ENCODE measurements at places on chromosomes 5 and 9.
A peak's percentile ranks its signal among the peaks of the same experiment; 100 is the strongest.

DNA sequence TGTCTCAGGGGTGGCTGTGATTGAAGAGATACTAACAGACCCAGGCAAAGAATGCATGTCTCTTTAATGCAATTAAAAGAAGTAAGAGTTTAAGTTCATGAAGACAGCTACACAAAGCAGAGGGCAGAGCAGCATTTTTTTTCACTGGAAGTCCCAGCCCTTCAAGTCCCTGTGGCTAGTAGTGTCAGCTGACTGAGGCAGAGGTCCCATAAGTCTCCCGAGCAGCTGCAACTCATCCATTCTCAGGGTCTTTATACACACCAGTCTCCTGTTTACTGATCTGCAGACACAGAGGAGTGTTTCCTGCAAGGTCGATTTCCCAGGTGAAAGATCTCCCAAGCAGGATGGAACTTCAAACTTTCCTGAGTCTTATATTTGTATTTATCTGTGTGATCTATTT lies 169.4 kb upstream of the GLRA1 start:
- DNase-seq: no peak

- DNase-seq: no peak
These were observed 210.6 kb downstream of the DEPDC1B start for GRCh38 chr5:60489377-60489776.

DNA sequence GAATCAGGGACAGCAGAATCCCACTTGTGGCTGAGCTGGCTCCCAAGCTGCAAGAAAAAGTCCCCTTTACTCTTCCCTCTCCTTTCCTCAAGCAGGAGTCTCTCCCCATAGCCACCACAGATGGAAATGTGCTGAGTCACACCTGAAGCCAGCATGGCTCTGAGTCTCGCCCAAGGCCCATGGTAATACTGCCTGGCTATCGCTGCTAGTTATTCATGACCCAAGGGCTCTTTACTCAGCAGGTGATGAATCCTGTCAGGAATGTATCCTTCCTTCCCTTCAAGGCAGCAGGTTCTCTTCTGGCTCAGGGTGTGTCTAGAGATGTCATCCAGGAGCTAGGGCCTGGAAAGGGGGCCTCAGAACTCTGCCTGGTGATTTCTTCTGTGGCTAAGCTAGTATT lies 403.3 kb upstream of the PTPRD start:
- no peak for DNase-seq

- DNase-seq: no peak
These were observed 13.3 kb upstream of the COL5A1 start for GRCh38 chr9:134628354-134628736.

- DNase-seq: no peak
These were observed 123.7 kb downstream of the ARHGEF28 start for GRCh38 chr5:73749485-73750270.

DNA sequence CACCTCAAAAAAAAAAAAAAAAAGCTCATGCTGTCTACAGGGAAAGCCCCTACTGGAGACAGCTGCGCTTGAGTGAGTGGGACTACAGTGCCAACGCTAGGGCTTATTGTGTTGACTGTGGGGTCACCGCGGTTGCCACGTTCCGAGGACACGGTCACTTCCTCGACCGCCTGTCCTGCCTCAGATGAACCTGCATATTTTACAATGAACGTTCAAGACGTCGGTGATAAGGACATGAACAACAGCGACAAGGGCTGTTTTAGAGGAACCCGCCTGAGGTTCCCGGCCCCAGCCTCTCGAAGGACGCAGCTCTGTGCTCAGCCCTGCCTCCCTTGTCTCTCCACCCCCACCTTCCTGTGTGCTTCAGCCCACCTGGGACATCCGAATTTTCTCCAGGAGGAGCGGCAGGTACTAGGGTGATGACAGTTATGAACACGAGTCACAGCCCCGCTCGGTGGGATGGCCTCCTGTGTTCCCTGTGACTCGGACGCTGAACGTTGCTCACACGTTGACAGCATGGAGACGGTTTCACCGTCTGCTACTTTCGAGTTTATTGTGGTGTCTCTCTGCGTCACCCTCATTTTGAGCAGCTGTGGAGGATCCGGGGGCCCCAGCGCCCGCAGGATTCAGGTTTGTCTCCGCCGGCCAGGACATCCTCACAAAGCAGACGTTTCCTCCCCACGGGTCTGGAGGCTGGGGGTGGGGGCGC lies 11.3 kb upstream of the DIPK1B start:
- no peak for DNase-seq

- no peak for DNase-seq
These were observed 73.1 kb downstream of the TMEM232 start for GRCh38 chr5:110653231-110653970.

DNA sequence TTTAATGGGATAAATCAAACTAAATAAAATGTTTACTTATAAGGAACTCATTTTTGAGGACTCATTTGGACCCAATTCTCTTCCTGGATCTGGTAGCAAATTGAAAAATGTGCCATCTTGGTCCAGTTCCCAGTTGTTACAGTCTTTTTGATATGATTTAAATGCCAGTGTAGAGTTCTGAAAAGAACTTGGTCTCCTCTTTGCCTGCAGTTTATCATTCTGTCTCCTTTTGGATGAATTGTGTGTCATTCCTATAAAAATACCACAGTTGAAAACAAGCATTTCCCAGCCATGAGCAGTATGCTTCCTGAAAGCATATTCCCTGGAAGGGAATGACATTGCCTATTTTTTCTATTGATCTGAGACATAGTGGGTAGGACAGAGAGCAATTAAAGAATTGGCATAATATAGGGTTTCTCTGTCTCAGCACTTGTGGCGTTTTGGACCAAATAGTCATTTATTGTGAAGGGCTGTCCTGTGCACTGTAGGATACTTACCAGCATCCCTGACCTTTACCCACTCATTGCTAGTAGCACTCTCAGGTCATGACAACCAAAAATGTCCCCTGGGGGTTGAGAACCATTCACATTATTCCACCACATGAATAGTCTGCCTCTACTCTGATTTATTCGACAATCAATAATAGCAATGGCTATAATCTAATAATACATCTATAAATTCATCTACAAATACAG lies 181.8 kb downstream of the NXNL2 start:
- no peak for DNase-seq

GRCh38 chr9:132638240-132638639 lies 31.5 kb downstream of the DDX31 start:
- peak; percentile 13 for DNase-seq

DNA sequence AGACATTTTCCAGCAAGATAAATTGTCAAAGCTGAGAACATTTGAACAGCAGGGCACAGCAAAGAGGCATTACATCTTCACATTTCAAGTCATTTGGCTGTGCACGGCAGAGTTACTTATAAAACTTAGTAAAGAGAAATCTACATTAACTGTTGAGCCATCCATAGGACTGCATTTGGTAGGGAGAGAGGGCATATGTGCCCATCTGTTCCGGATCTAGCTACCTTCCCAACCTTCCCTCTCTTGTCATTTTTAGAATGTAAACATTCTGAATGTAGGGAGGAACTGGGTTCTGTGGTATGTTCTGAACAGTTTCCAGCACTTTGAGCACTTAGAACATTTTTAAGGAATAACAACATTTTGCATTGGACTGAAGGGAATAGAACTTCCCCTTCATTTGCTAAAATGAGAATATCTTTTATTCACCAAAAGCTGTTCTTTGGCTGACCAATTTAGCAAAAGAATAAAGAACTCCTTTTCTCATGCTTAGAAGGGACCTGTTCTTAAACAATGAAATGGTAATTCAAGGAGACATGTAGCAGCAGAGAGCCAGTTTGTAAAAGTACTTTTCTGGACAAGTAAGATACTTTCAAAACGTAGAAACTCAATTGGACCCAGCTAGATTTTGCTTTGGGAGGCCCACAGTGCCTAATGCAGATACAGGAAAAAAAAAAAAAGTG lies 104.4 kb downstream of the CETN3 start:
- DNase-seq: no peak

DNA sequence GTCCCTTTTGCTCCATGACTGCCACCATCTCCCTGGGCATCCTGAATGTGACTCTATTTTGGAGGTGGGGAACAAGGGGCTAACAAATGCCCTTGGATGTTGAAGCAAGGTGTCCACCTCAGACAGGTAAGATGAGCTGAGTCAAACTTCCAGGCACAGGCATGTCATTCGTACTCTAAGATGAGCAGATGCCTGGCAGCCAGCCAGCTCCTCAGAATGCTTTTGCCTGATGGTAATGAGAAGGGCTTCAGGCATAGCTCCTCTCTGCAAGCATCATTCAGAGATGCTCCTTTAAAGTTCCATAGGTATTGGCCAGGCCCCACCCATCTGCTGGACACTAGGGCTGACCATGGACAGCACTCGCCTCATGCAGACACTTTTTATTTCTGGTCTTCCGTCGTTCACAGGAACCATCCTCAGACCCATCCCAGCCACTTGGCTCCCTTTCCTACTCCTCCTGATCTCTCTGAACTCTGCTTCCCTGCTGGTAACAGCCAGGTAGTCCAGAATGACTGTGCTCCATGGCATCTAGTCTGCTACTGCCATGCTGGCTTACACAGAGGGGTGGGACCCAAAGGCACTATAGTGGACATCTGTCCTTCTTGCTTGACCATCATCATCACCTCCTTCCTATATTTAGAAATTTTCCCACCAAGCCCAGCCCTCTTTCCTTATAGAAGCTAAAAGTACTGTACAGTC lies 118.8 kb downstream of the GLIS3 start:
- no peak for DNase-seq

DNA sequence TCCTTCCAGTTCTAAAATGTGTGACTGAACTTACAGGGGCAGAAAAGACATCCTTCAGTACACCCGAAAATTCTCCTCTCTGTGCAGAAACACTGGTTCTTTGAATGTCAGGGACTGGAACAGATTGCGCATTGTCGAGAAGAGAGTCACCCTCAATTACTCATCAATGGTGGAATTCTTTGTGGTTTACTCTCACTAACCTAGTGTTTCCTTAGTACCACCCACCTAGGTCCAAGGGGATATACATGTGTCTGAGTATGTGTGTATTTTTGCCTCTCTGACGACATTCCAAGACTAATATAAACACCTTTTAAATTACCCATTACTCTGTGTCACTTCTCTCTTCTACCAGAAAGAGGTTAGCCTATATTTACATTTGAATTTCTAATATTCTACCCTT lies 660.8 kb downstream of the TLE1 start:
- peak; percentile 82 for DNase-seq

GRCh38 chr5:58775701-58776262 lies 192.9 kb downstream of the RAB3C start:
- DNase-seq: no peak

DNA sequence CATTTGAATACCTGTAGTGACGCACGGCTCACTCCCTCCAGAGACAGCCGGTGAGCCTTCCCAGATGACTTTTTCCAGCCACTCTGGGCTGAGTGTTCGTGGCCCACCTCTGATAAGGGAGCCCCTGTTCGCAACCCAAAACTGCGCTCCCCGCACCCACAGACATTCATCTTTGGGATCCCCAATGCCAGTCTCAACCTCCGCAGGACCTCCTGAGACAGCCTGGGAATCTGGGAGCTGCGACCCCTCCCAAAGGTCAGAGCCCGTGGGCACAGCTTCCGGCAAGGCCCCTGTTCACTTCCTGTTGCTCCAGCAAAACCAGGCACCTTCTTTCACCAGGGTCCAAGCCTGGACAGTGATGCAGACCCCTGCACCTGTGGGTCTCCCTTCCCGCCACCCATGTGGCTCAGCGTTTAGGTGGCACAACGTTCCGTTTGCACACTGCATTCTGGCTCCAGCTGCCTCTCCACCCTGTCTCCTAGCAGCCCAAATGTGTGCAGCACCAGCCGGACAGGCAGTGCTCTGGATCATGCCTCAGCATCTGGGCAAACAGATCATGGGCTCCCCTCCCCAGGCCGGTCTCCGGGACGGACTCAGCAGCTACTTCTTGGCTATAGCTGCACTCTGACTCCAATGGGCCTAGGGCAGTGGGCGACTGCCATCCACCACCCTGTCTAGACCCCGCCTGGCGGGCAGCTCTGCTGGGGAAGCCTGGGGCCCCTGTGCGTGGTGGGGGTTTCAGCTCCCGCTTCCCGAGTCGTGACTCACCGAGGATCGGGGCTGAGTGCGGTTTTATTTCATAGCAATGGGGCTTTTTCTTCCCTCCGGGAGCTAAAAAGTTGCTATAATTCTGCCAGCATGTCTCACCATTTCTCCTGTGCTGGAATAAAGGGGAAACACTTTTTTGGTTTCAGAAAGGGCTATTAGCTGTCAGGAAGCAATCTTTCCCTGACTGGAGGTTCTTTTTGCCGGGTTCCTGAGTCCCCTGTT lies 156.0 kb downstream of the OLFM1 start:
- DNase-seq: no peak

- no peak for DNase-seq
These were observed 34.2 kb upstream of the IL7R start for GRCh38 chr5:35822511-35822910.

DNA sequence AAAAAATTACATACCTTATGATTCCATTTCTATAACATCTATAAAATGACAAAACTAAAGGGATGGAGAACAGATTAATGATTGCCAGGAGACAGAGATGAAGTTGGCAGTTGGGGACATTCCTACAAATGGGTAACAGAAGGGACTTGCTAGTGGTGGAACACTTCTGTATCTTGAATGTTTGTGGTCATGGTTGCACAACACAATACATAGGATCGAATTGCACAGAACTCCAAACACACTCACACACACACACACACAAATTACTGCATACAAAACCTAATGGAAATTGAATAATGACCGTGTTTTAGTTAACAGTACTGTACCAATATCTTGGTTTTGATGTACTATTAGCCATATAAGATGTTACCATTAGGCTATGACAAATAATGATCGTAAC lies 330.7 kb upstream of the POU5F2 start:
- DNase-seq: peak; percentile 2

DNA sequence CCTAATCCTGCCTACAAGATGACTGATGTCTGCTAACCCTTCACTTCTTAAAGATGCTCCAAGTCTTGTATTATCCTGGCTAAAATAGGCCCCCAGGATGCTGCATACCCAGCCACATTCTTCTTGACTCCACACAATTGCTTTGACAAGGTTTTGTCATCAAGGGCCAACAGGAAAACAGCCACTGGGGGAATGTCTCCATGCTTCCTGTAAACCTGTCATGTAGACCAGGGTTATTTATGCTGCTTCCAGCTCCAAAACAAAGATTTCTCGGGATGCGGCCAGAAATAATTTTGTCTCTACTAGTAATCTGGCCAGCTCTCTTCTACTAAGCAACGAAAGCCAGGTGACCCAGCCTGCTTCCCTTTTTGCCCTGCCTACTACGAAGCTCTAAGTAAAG lies 53.8 kb downstream of the SHB start:
- DNase-seq: no peak

DNA sequence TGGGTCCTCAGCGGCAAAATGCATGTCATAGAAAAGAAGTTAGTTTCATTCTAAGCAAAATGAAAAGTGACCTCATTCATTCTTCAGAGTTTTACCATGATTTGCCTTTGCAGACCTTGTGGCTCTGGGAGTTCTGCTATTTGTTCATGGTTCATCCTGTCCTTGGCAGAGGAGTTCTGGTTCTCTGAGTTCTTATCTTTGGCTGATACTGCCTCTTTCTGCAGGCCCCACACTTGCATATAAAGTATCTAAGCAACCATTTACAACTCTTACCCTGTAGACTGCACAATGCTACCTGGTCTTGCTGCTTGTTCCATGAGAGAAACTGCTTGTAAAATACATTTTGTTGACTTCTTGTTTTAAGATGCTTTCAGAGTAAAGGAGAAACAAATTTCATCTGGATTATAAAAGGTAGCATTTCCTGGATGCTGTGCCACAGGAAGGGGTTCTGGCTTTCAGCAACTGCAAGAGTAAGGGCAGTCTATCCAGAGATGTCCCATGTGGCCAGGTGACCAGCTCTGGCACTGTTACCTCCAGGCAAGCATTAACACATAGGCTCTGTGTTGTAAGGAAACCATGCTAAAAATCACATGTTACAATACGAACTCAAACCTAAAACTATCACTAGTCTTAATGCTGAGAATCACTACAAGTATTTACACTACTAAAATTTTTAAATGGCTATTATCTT lies 513.2 kb downstream of the SPOCK1 start:
- DNase-seq: no peak

All from fibroblast of skin of left biceps (primary cell).